ENCODE measurements at places on chromosomes 7 and 10.

- DNase-seq, result no peak
Measured at GRCh38 chr10:61961278-61961677, 59.8 kb downstream of the ARID5B start.

DNA sequence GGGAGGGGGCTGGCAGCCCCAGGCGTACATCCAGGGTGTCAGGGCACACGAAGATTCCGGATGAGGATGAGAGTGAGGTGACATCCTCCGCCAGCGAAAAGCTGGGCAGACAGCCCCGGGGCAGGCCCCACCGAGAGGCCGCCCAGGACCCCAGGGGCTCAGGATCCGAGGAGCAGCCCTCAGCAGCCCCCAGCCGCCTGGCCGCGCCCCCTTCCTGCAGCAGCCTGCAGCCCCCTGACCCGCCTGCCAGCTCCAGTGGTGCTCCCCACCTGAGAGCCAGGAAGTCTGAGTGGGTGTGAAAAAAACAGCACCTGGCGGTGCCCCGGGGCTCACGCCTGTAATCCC lies 3.2 kb downstream of the GJD4 start:
- no peak for DNase-seq

DNA sequence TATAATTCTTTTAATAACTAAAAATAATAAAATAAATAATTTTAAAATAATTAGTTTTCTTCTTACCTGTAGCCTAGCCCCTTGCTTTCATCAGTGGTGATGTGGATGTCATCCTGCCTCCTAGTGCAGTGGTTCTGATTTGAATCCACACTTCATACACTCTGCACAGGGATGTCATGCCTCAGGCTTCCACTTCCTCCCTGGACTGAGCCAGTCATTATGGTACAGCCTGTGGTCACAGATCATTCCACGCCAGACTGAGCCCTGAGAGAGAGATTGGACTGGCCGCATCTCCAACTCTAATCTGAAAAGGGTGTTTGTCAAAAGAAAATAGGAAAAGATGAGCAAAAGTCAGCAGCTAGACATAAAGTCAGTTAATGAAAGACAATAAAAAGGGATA lies 436.2 kb upstream of the IGFBP3 start:
- no peak for DNase-seq

- DNase-seq, result no peak
Measured at GRCh38 chr10:32982293-32982709, 24.3 kb upstream of the ITGB1 start.

GRCh38 chr10:81806842-81807241 lies 68.2 kb upstream of the NRG3 start:
- no peak for DNase-seq

DNA sequence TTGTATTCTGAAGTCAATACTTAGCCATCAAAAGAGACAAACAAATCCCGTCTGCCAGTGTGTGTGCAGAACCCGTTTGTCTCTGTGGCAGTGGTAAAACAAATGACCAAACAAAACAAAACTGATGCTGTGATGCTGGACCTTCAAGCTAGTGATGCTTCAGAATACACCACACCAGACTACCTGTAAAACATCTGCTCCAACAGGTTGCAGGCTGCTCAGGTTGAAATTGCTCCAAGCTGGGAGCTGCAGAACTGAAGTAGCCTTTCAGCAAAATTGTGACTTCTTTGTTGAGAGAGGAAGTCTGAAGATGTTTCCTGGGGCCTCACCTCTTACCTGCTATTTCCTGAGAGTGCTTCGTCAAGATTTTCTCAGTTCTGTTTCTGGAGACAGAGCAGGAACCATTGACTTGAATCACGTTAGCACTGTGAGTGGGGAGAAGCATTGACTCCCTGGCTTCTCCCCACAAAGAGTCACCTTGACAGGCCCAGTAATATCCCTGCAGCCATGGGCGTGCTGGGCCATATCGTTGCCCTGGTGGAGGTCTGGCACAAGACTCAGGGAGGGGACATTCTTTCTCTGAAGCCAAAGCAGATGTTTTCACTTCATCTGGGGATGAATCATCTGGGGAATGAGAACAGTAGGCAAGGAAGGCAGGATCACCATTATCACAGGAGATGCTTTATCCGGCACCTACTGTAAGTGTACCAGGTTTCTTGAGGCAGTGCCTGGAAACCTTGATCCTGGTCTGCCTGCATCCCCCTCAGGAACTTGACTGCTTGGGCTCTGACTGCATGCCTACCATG lies 80.2 kb downstream of the RBM20 start:
- no peak for DNase-seq

GRCh38 chr7:3065724-3066143 lies 22.1 kb upstream of the CARD11 start:
- no peak for DNase-seq

GRCh38 chr10:35390161-35390840 lies 54.0 kb downstream of the CCNY start:
- no peak for DNase-seq

DNA sequence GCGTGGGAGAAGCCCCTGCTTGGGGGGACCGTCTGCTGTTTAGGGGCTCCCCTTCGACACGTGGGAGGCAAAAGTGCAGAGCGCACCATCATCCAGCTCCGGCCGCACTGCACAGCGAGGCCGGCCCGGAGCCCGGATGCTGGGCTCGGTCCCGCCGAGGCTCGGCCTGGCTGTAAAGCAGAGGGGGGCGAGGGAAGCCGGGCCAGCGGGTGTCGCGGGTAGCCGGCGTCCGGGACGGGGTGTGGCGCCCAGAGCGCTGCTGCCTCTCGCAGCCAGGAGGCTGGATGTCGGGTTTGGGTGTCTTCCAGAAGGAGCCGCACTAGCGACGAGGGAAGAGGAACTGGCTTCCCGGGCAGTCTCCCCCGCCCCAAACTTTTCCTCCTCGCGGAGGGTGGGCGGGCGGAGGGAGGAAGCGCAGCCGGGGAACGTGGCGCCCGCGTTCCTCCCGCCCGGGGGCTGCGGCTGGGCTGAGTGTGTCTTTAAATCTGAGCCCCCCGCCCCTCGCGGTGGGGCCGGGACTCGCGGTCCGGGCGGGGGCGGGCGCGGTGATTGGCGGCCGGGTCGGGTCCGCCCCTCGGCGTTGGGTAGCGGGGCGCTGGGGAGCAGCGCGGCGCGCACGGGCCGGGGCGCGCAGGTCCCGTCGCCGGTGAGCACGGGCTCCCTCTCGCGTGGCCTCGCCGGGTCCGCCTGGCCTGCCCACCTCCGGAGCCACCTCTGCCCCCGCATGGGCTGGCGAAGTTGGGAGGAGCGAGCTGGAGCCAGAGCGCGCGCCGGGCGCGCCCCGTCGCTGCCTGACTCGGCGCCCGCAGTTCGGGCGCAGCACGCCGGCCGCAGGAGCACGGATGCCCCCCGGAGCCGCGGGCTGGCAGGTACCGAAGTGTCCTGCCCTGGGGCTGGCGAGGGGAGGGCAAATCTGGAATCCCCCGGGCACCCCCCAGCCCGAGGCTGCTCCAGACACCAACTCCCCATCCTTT lies at the start of gene PALD1:
PALD1 (plus strand) TSS at position 577 of the 974 bp plus-strand sequence. CDS start 47,185 bp downstream, outside the sequence.
- DNase-seq, result no peak

DNA sequence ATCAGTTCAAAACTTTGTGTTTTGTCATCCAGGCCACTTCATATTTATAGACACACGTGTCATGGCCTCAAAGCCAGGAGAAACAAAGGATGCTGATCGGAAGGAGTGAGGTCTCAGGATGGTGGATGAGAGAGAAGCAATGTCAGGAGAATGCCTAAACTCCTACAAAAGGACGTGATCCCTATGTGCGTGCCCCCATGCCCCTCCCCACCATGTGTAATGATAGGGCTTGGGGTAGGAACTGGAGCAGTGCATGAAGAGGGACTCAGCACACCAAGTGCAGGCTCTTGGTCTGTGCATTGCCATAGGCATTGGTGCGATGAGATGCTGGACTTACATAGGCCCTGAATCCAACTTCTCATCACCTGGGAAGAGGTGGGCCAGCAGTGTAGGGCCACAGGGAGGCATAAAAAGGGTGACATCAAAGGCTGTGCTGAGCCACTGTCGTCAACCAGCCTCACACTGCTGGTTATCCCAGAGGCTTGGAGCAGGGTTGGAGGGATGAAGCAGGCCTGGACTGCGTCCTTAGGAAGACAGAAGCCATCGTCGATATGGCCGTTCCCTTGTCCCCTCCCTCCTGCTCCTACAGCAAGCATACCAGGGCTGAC lies 46.9 kb upstream of the GDF10 start:
- no peak for DNase-seq

DNA sequence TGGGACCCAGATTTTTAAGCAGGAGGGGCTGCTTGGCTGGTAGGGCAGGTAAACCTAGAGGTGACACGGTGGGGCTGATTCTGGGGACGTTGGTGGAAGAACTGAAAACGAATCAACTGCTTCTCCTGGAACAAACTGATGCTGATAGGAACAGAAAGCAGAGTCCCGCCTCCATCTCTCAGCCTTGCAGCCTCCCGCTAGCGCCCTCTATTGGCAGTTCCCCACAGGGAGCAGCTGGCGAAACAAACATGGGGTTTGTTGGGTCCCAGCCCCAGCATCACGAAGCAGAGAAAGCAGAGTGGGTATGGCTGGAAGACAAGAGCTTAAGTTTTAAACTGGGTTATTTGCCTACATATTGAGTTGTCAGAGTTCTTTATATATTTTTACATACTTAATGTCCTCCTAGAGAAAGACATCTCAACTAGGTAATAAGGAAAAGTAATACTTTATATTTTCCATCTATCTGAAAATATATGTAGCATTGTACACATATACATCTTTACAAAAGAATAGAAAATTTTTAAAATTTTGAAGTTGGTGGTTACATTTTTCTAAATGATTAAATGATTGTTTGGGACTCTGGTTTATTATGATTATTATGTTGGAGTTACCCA lies 42.3 kb upstream of the FOXI2 start:
- DNase-seq, result no peak
